ENCODE measurements at places on chromosomes 3 and 15.
A peak's percentile ranks its signal among the peaks of the same experiment; 100 is the strongest.

DNA sequence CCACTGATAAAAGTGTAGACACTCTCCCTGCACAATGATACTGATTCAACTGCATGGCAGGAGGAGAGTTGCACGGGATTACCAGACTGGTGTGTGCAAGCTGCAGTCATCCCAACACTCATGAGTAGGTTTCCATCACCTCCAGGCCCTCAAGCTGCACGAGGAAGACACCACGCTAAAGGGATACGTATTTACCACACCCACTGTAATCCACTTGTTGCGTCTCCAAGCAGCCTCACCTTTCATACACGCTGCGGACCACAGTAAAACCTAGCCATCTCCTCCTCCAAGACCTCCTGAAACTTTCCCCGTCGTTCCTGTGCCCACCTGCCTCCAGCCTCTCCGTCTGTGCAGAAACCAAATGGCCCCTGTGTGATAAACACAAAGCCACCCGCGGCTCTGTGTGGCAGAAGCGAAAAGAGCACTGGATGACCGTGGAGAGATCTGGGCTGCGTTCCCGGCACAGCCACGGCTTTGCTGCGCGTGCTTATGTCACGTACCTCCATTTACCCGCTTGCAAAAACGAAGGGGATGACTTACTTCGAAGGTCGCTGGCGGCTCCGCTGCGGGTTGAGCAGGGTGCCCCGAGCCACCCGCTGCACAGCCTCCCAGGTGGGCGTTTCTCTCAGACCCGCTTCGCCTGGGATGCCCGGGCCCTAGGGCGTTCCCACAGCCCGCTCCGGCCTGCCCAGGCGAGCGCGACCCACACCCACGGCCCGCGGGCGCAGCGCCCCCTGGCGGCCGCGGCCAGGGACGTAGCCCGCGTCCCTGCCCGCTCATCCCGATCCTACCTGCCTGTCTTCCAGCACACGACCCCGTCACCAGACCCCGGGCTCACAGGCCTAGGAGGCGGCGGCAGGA is 643 bp downstream of the ABCC5 start:
- DNase-seq = peak; percentile 32

- DNase-seq = no peak
These were observed 15.8 kb downstream of the ARIH2 start for GRCh38 chr3:48934333-48934991.

DNA sequence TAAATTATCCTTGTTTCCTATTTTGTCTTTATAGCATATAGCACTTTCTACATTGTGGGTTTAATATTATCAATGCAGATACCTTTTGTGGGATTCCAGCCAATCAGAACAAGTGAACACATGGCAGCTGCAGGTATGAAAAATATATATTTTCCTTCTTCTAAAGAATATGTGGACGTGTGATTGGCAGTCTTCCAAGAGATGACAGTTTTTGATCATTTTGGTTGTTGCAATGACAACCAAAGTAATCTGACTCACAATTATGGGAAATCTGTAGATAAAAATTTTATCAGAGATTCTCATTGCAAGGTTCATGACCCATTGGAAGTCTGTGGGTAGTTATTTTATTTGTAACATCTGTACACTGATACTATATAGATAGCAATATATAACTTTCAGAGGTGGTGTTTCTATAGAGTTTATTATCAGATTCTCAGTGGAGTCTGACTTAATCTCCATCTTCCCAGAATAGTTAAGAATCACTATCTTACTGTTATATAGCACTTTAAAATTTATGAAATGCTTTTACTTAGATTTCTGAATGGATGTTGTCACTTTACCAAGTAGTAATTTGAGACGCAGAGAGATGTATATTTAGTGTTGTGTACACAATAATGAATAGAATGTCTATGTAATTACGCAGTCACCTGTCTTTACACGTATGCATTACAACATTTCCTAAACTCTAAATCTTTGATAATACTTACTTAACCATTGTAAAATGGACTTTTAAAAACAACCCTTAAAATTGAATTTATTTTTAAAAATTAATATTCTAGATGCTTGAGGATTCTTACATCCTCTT is 82.5 kb downstream of the STT3B start:
- DNase-seq = no peak

DNA sequence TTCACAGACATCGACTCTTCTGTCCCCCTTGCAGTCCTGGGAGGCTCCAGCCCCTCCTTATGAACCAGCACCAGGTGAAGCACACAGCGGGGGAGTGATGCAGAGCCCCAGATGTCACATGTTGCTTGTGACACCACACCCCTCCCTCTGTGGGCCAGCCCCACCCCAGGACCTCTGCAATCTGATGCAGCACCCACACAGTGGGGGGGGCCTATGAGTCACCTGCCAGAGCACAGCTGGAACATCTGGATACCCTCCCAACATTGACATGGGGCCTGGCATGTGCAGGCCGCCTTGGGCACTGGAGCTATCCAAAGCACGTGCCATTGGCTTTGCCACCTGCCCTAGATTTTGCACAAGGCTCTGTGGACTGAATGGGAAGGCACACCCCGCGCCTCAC is 70.5 kb downstream of the FEM1B start:
- DNase-seq = no peak

DNA sequence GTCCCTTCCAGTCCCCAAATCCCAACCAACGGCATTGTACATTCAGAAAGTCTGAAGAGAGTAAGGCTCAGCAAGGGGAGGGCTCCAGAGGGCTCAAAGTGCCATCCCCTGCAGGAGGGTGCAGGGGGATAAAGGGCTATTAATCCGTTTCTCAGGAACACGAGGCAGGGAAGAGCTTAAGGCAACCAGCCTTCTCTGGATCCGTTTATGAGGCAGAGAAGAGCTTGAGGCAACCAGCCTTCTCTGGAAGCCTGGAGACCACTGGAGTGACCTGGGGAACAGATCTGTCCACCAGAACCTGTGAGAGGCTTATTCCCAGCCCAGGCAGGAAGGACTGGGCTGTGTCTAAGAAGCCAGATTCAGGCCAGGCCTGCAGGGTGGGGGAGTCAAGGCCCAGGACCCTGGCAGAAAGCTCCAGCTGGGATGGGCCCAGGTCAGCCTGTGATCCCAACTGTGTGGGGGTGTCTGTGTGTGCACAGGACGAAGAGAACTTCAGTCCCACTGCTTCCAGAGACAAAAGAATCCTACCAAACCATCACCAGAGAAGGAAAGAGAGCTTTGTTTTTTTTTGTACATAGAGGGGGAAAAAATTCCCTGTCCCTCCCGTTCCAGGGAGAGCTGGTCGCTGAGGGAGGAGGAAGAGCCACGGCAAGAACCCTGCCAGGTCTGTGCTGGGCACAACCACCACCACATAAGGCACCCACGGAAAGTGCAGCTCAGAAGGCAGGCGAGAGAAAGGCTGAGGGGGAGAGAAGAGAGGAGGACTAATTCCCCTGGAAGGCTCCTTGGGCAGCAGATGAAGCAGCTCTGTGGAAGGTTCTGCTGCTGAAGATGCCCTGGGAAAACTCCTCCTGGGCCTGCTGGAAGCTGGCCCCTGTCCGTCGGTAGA is 1.6 kb upstream of the ULK3 start:
- DNase-seq = no peak

- DNase-seq = no peak
These were observed 92.0 kb downstream of the ZNF609 start for GRCh38 chr15:64552281-64552948.

GRCh38 chr3:146507331-146508120 is 36.9 kb downstream of the PLSCR1 start:
- DNase-seq = no peak
